Activated T-cell treated with anti-CD3 and anti-CD28 coated beads for 1 hour (primary cell): ENCODE measurements at places on chromosomes 1 and 21.

DNA sequence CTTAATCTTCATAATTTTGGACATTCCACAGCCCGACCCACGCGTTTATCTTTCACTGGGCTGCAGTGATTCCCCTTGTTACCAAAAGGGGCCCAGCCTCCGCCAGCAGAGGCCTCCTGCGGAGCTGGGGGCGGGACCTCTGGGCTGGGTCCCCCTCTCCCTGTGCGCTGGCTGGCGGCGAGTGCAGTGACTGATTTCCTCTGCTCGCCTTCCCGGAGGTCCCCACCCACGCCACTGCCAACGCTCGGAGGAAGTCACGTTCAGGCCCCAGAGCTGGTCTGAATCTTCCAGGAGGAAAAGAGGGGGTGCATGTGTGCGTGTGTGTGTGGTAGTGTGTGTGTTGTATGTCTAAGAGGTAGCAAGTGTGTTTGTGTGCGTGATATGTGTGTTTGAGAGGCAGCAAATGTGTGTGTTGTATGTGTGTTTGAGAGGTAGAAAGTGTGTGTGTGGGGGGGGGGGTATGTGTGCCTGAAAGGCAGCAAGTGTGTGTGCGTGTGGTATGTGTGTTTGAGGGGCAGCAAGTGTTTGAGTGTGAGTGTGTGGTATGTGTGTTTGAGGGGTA lies 35.0 kb upstream of the JAK1 start:
- peak; percentile 56 for DNase-seq

DNA sequence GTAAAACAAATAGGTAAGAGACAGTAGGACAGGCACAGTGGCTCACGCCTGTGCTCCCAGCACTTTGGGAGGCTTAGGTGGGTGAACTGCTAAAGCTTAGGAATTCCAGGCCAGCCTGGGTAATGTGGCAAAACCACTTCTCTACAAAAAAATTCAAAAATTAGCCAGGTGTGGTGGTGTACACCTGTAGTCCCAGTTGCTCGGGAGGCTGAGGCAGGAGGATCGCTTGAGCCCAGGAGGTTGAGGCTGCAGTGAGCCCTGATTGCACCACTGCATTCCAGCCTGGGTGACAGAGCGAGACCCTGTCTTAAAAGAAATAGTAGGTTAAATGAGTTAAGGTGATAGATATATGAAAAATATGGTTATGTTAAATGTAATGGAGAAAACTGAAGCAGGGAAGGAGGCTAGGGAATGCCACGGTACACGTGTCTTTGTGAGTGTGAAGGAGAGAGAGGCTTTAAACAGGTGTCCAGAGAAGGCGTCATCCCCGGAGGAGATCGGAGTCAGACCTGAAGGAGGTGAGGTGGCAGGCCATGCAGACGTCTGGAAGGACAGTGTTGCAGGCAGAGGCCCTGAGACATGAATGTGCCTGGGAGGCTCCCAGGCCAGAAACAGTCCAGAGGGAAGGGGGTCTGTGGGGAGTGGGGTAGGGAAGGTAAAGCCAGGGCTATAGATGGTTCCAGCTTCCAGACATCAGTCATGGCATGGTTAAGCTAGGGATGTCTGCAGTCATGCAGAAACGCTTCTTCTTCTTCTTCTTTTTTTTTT lies 7.2 kb upstream of the RIPPLY3 start:
- no peak for DNase-seq

- no peak for DNase-seq
Measured at GRCh38 chr1:39657402-39657801, 14.5 kb downstream of the NT5C1A start.

GRCh38 chr1:223133824-223134435 lies 9.1 kb downstream of the TLR5 start:
- peak; percentile 73 for DNase-seq

DNA sequence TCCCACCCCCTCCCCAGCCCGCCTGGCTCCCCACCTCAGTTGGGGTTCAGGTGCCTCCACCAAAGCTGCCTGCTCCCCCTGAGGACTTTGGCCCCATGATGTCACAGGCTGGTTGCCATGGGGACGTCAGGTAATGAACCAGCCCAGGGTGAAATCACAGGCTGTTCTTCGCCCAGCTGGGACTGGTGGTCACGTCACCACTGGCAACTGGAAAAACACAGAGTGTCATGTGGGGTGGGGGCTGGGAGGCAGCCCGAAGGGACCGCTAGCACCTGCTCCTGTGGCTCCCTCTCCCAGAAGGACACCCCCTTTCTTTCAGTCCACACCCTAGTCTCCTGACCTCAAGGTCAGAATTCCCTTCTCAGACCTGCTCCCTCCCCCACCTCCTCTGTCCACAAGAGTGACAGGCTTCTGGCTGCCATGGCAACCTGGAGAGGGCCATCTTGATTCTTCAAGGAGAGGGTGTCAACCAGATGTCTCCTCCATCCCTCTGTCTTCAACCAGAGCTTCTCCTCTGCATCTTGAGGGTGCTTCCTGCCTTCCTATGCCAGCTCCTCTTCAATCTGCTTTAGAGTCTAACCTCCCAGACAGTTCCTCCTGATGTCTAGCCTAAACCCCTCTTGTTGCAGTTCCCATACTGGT lies 6.2 kb downstream of the FAM131C start:
- no peak for DNase-seq

- DNase-seq: no peak
Measured at GRCh38 chr1:100747771-100748170, 28.2 kb downstream of the VCAM1 start.

DNA sequence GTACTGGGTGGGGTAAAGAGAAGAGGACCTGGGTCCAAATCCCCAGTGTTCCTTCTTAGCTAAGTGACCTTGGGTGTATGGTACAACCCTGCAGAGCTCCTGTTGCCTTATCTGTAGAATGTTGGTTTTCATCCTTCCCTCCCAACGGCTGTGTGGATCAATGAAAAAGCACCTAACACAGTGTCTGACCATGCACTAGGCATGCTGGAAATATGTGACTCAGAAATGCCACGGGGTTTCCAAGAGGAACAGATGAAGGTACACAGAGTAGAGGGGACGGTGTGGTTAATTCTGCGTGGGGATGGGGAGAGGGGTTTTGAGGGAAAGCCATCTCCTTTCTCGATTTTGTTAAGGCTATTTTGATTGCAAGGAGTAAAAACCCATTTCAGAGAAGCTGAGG lies 8.6 kb downstream of the NIPAL3 start:
- no peak for DNase-seq

GRCh38 chr1:186139701-186140100 lies 235.4 kb downstream of the TPR start:
- DNase-seq: no peak

DNA sequence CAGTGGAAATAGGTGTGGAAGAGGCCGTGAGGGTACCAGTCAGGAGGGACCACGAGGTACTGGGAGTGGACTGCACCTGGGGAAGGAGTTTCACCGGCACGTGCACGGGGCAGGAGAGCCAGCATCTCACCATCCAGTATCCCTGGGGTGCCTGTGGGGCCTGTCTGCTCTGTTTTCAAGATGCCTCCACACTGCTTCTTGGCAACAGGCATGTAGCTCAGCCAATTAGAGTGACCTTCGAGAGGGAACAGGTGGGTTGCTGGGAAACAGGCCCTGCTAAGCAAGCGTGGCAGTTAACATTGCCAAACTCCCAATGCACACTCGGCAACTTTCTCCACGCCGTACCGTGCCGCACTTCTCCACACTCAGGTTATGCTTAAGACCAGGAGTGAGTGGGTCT lies 17.7 kb downstream of the KCNC4 start:
- no peak for DNase-seq

DNA sequence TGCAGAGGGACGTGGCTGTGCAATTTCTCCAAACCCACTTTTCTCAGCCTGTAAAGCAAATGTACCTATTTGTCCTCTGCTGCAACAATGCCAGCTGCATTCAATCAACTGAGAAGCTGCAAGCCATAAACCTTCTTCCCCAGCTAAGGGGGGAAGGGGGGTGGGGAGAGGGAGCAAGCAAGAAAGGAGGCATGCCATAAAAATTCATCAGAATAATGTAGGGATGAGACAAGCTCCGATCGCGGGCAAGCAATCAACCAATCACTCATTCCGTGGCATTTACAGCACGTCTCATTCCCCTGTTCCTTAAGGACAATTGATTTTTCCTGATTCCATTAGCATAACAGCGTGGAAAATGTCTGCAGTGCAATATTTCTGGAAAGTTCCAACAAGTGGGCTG lies 144.8 kb downstream of the DMRTA2 start:
- no peak for DNase-seq

GRCh38 chr1:236942431-236942830 lies 61.8 kb downstream of the MT1HL1 start:
- no peak for DNase-seq

GRCh38 chr1:8905582-8906191 lies 27.2 kb upstream of the ENO1 start:
- no peak for DNase-seq
